ENCODE measurements at places on chromosomes 5 and 9. TPM values are rescaled to one million over a fixed set of nuclear protein-coding genes. Genes with fewer than 3 reads are reported as not detected.

CDHR2 gene
- 0.62 TPM for total RNA-seq

- DNase-seq = no peak
Observed at GRCh38 chr9:100724886-100725285, 147.0 kb downstream of the CAVIN4 start.

- DNase-seq = no peak
Observed at GRCh38 chr9:135240222-135240621, 152.8 kb downstream of the OLFM1 start.

DNA sequence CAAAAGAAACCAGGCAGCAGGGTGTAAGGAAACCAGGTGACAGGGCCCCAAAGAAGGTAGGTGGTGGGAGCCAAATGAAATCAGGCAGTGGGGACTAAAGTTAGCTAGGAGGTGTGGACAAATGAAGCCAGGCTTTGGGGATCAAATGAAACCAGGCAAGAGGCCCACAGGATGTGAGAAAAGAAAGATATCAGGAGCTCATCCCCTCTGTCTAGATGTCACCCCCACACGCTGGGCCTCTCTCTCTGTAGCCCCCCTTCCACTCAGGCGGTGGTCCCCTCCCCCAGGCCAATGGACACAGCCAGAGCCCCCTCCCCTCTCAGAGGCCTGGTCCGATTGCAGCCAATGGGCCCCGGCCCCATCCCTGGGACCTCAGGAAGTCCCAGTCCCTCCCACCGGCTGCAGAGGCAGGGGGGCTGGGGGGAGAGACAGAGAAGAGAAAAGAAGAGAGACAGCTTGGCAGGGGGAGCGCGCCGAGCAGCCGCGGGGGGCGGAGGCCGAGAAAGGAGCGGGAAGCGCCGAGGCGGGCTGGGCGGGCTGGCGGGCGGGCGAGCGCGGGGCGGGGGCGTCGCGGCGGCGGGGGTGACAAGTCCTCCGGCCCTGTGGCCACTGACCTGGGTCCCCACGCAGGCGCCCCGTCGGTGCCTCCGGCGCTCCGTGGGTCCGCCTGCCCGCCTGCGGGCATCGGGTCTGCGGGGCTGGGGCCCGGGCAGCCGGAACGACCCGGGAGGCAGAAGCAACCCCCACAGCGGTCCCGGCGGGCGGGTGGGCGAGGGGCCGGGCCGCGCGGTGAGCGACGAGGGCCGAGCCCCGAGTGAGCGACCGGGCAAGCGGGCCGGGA is 11.9 kb downstream of the CNTFR start:
- peak; percentile 31 for DNase-seq

GRCh38 chr9:114724744-114725143 is 42.8 kb upstream of the TEX48 start:
- DNase-seq = no peak

GRCh38 chr5:151491062-151491461 is 43.7 kb downstream of the SLC36A1 start:
- DNase-seq = no peak

Data from K562 (cell line).